H4 (cell line): ENCODE measurements at places on chromosomes 12 and 14. TPM values are rescaled to one million over a fixed set of nuclear protein-coding genes. Genes with fewer than 3 reads are reported as not detected.

DNA sequence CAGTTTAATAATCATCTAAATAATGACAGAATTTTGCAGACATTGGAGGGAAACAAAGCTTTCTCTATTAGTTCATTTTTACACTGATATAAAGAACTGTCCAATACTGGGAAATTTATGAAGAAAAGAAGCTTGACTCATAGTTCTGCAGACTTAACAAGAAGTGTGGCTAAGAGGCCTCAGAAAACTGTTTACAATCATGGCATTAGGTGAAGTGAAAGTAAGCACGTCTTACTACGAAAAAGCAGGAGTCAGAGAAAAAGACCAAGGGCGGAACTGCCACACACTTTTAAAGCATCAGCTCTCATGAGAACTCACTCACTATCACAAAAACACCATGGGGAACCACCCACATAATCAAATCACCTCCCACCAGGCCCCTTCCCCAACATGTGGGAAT lies 804.4 kb downstream of the FLRT2 start:
- DNase-seq, result peak; percentile 30

DNA sequence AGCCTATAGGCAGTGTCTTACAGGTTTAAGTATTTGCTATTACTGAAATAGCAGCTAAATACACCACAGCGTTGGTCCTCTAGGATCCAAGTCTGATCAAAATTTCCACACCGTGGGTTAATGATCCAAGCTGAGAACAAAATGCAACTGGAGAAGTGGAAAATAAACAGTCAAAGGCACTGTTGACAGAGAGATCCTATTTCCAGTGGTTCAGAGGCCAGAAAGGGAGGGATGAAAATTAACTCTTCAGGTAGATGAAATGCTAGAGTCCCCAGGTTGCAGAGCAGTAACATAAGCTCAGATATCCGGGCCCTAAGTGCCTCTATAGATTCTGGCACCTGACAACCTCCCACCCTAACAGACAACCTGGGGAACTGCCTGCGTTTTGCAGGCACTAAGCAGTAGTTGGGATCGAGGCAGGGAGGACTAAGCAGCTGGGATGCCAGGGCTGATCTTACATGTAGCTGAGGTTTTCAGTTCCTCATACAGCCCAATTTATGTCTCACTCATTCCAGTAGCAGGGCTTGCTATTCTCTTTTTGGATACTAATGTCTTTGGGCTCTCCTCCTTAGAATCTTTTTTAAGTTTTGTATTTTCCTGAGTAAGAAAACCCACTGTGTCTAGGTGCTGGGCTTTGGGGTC lies 42.7 kb upstream of the CRACR2A start:
- DNase-seq, result no peak

DNA sequence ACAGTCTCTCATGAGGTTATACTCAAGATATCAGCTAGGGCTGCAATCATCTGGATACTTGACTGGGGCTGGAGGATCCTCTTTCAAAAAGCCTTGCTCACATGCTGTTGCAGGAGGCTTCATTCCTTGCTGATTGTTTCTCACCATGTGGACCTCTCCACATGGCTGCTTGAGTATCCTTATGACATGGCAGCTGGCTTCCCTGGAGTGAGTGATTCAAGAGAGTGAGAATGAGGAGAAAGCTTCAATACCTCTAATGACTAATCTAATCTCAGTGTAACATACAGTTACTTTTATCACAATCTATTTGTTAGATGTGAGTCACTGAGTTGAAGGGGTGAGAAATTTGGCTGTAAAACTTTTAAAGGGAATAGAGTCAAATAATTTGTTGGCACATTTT lies 14.4 kb upstream of the SDR39U1 start:
- DNase-seq, result no peak

Gene TCL1B
- total RNA-seq, result not detected in 2 replicates

Gene IPO4
- total RNA-seq, result 42.7 and 49.3 TPM in 2 replicates

Gene C12orf54
- not detected in 2 replicates for total RNA-seq
